GM23338 (cell line): ENCODE measurements at places on chromosomes 7 and 10. TPM values are rescaled to one million over a fixed set of nuclear protein-coding genes. Genes with fewer than 3 reads are reported as not detected.

GRCh38 chr10:89256340-89256739 lies 4.8 kb upstream of the LIPA start:
- no peak for DNase-seq

- DNase-seq, result no peak
These were observed 484.8 kb upstream of the DPP6 start for GRCh38 chr7:153567426-153567825.

DNA sequence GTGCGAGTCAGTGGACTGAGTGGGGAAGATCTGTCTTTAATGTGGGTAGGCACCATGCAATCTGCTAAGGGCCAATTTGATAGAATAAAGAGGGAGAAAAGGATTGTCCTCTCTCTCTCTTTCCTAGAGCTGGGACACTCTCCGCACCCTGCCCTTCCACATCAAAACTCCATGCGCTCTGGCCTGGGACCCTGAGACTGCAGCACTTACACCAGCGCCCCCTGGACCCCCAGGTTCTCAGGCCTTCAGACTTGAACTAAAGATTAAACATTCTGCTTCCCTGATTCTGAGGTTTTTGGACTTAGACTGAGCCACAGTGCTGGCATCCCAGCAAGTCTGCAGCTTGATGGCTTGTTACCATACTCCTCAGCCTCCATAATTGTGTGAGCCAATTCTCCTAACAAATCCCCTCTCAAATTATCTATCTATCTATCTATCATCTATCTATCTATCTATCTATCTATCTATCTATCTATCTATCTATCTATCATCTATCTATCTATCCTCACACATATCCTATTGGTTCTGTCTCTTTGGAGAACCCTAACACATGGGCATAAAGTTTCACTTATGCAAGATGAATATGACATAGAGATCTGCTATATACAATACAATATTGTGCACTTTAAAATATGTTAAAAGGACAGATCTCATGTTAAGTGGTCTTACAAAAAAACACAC lies 22.4 kb upstream of the OR2A5 start:
- peak; percentile 41 for DNase-seq

GRCh38 chr7:24457219-24457558 lies 116.1 kb upstream of the PALS2 start:
- no peak for DNase-seq

DNA sequence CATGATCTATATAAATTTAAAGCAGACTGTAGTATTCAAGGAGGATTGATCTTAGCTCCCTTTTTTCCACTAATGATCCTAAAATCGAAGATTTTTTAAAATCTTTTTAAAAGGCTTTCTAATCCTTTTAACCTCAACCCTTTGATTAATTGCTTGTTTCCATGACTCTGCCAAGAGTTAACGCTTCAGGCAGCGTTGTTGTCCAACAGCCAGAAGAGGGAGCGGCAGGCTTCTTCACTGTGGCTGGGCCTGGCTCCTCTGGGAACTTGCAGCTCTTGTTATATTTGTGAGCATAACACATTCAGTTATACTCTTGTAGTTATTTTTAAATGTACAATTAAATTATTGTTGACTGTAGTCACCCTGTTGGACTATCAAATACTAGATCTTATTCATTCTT lies 26.3 kb downstream of the CRCP start:
- peak; percentile 57 for DNase-seq

- DNase-seq, result no peak
These were observed 190.3 kb downstream of the TWIST1 start for GRCh38 chr7:18927134-18927533.

DNA sequence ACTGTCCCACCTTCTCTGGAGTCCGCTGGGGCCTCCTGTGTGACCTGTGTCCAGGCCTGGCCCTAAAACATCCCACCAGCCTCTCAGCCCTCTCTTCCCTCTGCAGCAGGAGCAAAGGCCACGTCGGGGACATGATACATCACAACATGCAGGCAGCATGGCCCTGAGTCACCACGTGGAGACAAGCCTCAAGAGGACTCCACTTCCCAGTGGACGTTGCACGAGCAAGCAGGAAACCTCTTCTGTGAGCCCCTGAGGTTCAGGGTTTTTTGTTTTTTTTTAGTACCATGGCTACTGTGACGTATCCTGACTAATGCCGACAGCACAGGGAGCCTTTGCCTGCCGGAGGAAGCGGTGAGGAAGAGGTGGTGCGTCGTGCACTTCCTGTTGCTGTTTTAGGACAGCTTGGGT lies 165.9 kb downstream of the DNAJB6 start:
- no peak for DNase-seq

DNA sequence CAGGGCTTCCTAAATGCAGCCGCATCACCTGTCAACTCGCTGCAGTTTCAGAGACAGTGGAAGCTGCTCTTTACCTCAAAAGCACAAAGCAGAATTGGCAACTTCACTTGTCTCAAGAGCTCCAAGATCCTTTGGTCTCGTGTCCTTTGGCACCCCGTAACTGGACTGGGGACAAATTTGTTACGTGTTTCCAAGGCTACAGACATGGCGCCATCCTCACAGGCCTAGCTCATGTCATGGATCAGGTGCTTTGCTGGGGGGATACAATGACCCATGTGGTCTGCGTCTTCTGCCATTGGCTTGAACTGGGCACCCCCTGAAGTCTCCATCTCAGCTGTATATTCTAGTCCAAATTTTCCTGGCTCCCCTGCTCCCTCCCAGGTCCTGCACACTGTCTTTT lies 48.6 kb downstream of the CHST3 start:
- no peak for DNase-seq

DNA sequence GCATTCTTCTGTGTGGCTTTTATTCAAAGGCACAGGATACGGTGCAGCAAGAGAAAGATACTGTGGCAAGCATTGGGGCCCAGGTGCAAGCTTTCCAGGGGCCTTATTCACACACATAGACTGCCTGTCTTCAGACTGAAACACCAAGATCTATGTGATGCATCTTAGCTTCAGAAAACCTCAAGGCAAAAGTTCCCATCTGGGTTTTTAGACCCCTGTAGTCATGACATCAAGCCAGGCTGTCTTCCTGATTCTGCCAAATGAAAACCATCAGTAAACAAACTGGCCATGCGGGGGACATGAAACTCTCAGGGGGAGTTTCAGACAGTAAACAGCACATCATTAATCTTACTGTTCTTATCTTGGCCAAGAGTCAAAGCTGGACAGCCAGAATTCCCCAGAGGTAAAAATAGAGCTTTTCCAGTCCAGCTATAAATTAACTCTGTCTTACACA lies 9.8 kb downstream of the AGBL3 start:
- no peak for DNase-seq

GRCh38 chr10:59381687-59382086 lies 19.3 kb upstream of the FAM13C start:
- no peak for DNase-seq

GRCh38 chr10:126930883-126931503 lies 25.8 kb downstream of the DOCK1 start:
- DNase-seq, result no peak

DNA sequence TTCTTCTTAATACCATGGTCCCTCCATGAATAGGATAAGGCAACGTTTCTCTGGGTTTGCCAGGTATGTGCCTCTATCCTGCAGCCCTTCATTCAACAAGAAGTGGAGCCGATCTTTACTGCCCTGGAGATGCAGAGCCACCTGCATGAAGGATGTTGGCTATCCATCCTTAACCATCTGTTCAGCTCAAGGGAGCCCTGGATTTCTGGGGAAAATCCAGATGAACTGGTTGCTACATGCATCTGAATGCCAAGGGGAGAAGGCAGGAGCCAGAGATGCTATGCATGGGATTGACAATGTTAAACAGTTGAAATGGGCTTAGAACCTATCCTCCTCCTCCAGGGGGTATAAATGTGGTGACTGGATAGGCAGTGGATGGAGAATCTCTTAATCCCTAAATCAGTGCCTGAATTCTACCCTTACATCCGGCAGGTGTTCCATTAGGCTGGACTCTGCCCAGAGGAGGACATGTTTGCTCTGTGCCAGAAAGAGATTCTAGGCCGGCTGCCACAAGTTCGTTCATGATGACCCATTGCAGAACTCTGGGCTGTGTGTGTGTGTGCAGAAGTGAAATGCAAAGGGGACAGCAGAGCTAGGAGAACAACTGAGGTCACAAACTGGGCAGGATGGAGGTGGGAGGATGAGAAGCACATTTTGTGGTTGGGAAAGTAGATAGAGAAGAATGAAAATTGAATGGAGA lies 15.6 kb downstream of the CPED1 start:
- no peak for DNase-seq

DNA sequence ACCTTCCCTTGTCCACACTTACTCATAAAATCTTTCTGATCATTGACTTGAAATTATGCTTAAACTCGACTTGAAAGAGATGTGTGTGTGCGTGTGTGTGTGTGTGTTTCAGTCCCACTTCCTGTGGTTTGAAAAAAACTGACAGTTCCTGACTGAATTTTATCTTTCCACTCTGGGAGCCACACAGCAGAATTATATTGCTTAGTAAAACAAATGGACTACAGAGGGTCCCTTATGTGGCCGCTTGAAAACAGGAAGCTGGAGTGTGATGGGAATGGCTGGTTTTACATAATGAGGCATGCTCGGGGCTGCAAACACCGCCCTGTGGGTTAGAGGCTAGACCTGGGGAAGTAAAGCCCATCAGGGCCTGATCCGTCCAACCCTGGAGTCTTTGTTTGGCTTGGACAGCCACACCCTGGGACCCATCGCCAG lies 54.8 kb downstream of the LYZL1 start:
- no peak for DNase-seq

The EBLN1 gene
- not detected in 2 replicates for total RNA-seq

The TLX1 gene
- not detected in 2 replicates for total RNA-seq

The HTR5A gene
- total RNA-seq, result not detected in 2 replicates

The SPDYE11 gene
- total RNA-seq, result not detected in 2 replicates

The MYOZ1 gene
- total RNA-seq, result 2.4 and 3.2 TPM in 2 replicates

The MYH16 gene
- not detected in 2 replicates for total RNA-seq
